ENCODE measurements at places on chromosomes 3 and 15.

DNA sequence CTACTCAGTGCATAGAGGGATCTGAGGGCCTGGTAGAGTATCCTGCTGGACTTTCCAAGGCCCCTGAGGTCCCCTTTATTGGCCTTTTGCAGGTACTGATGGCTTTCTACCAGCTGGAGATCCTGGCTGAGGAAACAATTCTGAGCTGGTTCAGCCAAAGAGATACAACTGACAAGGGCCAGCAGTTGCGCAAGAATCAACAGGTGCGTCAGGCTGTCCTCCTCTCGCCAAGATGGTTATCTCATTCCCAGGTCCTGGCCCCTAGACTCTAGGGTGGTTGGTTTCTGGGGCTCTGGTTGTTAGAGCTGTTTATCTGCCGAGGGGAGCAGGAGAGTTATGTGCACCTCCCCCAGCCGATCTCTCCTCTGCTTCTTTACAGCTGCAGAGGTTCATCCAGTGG lies 9.3 kb downstream of the EIF2B5 start:
- DNase-seq, result no peak

DNA sequence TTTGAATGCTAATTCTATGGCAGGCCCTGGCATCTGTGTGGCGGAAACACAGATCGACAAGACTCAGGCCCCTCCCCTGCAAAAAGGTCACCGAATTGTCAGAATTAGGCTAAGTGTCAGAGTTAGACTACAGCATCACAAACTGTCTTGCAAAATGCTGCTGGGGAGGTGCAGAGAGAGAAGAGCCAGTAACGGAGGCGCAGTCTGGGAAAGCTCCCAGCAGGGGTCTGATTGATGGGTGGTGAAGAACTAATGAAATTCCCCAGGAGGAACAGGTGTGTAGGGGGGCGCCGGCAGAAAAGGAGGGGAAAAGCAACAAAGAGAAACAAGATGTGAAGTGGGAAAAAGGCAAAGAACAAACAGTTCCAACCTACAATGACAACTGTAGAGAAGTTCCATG lies 72.7 kb upstream of the TAMM41 start:
- DNase-seq, result no peak

DNA sequence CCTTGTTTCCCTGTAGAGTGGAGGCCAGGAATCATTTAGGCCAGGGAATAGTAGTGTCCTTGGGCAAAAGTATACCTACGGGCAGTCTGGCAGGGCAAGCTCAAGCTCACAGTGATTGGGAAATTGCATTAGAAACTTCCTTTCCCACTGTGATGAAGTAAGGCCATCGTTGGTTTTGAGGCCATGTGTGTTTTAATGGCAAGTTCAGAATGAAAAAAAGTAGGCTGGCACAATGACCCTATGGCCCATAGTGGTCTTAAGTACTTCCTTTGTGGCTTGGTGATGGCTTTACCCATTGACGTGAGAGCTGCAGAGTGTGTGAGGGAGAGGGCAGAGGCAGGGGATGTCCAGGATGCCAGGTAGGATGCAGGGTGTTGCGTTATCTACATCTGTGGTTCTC lies 28.8 kb downstream of the LIMD1 start:
- DNase-seq, result no peak

DNA sequence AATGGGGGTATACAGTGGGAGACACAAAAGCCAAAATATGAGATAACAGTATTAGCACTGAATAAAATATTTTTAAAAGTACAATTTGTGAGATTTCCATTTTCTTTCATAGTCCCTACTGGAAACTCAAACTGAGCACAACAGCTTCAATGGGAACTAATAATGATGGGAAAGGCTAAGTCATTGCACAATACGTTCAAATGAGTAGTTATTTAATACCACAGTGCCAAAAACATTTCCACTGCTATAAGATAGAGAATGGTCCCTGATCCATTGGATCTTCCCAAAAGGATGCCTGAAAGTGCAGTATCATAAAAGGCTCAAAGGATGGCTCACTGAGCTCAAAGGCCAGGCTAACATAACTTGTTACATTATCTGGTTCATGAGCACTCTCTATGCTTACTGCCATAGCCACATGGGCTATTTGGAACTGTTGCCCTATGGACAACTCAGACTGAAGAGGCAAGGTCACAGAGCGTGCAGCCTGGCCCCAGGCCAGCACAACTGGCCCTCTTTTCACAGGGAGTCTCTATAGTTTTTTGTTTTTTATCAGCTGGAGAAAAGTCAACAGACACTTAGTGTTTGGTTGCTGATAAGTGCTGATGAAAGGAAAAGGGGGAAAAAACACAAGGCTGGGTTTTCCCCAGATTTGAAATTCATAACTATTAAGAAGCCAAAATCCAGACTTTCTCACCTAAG lies 54.1 kb upstream of the PPIB start:
- DNase-seq, result no peak

GRCh38 chr3:172448661-172449465 lies 607 bp upstream of the GHSR start:
- no peak for DNase-seq

- no peak for DNase-seq
These were observed 59.9 kb downstream of the CD47 start for GRCh38 chr3:108030960-108031359.

DNA sequence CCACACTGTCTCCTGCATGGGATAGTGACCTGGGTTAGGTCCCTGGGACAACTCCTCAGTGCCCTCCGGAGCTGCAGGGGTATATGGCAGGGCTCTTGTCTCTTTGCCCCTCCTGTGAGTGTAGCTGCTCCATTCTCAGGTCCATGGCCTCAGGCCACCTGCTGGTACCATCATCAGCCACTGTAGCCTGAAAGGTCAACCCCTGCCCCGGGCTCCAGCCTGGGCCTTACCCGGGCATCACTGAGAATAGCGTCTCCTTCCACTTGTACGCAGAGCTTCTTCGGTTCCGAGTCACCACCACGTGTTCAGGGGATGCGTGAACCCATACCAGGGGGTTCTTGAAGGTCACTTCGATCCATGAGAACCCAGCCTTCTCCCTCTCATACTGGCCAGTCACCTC lies 13.8 kb downstream of the ITIH4 start:
- no peak for DNase-seq

DNA sequence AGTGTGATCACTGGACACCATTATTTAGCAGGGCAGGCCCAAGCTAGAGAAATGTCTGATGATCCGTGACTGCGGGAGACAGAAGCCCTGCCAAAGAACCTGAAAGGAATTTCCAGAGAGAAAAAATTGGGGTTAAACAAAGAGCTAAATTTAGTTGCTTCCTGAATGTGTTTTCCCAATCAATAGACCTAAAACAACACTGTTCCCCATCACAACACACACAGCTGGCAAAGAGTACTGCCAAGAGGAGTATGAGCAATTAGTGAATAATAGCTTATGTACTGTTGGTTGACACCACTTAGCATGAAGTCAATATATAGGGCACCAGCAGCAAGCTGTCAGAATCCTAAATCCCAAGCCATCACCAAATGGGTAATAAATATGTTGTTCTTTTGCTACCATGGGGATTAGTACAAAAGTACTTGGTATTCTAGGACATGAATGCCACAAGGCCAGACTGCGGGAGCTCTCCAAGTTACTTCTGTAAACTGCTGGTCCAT lies 35.7 kb downstream of the CLK3 start:
- DNase-seq, result no peak

DNA sequence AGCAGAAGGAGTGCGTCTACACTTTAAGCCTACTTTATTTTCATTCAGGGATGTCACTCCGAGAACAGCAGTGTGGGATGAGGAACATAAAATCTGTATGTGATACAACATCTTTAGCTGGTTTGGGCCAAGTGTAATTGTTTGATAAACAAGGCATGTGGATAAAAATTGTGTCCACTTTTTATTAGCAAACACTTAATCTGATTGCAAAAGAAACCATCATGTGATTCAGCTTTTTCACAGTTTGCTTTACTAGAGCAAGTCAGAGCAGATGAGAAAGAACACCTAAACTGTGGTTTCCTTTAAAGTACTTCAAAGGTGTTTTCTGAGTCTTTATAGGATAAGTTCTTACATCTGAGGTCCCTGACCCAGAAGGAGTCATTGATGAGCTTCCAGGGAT lies 237.9 kb downstream of the THSD4 start:
- no peak for DNase-seq

DNA sequence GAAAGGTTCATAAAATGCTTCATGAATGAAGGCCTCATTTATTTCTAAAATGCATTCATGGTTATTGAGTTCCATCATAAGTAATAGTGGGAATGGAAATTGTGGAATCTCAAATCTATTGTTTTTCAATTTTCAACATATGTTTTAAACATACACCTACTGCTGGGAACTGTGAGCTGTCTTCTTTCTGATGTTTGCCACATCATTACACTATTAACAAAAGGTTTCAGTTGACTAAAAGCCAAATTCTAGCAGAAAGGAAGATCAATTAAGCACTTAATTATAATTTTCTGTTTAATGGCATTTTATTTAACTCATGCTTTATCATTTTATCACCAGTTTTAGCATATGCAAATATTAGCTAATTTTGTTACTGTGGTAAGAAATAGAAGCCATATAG lies 13.8 kb upstream of the TBC1D23 start:
- DNase-seq, result no peak

DNA sequence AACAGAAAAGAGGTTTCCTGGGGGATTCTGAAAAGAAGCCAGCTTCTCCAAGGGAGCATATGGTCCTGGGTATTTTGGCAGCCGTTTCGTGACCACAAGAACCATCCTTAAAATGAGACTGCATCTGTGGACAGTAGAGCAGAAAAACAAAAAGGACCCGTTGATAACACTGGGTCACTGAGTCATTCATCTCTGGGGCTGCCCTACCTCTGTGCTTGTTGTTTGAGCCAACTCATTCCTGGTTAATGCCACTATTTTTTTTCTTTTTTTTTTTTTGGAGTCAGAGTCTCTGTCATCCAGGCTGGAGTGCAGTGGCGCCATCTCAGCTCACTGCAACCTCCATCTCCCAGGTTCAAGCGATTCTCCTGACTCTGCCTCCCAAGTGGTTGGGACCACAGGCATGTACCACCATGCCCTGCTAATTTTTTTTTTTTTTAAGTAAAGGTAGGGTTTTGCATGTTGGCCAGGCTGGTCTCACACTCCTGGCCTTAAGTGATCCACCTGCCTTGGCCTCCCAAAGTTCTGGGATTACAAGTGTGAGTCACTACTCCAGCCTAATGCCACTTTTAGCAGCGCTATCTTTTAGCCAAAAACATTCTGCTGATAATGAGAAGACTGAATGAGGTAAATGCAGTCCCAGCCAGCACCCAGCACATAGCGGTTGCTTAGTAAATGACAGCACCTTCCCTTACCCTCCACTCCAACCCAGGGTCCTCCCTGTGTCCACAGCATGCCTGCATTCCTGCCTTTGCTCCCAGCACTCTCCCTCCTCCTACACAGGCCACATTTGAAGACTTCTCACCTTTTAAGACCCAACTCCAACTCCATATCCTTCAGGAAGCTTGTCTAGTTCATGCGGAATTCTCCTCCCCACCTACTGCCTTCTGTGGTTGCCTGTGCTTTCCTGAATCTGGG lies 9.1 kb upstream of the ISL2 start:
- no peak for DNase-seq

DNA sequence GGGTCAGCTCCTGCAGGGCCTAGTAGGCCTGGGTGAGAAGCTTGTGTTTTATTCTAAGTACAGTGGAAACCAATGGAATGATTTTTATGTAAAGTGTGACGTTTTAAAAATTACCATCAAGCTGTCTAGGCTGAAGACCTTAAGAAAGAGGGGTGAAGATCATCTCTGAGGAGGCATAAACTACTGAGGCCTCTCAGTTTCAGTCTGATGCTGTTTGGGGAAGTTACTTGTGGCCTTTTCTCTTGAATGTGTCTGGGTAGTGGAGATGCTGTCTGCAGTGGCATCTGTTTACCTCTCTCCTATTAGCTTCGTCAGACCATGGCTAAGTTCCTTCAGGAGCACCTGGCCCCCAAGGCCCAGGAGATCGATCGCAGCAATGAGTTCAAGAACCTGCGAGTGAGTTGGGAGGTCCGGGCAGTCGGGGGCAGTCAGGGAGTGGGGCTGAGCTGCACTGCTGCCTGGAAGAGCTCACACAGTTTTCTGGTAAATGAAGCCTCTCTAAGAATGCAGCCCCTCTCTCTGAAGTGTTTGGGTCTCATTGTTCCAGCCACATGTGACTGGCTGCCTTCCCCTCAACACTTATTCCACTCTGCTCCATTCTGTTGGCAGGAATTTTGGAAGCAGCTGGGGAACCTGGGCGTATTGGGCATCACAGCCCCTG lies 1.9 kb downstream of the IVD start:
- no peak for DNase-seq

DNA sequence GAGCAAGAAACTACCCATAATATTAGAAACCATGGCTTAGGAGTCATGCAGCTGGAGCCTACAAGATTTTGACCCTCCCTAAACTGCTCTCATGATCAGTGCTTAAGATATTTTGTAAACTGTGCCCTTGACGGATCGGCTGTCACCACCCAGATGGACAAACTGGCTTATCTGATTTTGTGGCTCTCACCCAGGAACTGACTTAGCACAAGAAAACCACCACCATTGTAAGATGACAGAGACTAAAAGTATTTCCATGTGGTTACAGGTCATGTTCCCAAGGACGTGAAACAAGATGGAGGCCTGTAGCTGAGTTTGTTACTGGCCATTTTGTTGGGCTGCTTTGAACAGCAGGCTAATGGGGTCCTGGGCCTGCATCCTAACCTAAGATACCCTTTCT lies 940.9 kb downstream of the OTOL1 start:
- no peak for DNase-seq

DNA sequence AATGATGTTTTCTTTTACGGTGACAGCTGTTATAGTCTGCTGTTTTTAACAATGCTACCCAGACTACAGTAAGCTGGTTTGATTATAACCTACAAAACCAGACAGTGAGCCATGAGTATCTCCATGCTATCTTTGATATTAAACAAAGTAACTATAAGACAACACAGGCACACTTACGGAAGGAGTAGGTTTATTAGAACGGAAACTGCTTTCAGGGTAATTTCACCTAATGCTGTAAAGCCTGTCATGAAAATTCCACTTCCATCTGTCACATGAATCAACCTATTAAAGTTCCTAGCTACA lies 33.0 kb downstream of the VPS13C start:
- DNase-seq, result no peak

DNA sequence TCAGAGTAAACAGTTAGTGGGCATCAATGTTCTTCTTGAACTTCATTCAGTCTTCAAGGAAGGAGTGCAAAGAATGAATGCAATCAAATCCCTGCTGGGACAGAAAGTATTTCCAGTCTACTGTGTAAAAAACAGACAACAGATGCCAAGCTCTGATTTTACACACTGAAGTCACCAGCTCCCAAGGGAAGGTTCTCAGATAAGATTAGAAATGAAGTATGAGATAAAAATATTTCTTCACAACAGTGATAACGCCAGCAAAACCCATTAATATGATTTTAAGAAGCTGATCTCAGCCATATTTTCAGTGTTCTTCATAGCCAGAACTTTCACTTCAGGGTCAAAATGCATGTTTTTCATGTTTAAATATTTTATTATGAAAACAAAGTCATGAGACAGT lies 265.6 kb downstream of the CTNNB1 start:
- DNase-seq, result no peak

DNA sequence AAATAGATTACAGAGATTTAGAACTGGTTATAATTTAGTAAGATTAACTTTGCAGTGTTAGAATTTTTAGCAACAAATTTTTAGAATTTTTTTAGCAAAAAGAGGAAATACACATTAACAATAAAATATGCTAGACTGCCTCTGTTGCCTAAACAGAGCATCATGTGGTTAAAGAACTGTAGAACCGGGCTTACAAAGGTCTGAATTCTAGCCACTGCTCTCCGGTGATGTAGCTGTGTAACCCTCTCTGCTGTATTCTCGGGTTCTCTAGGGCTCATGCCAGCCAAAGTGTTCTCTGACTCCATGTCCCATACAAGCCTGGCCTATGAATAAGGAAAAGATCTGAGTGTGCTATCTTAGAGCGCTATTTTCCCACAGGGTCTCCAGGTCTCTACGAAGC lies 2.9 kb upstream of the P2RY12 start:
- no peak for DNase-seq

GRCh38 chr3:167113035-167113830 lies 266.9 kb downstream of the ZBBX start:
- DNase-seq, result no peak
